Motor neuron (in vitro differentiated cells): ENCODE measurements at places on chromosomes 11 and 22. TPM values are rescaled to one million over a fixed set of nuclear protein-coding genes. Genes with fewer than 3 reads are reported as not detected.

The APOA5 gene
- total RNA-seq: 0.35 TPM in 1 of 2 replicates, not detected in the other

The FGF3 gene
- total RNA-seq: not detected in 2 replicates

The C1QTNF4 gene
- total RNA-seq: 4.7 and 5.9 TPM in 2 replicates

The RAB36 gene
- total RNA-seq: 3.1 and 4.0 TPM in 2 replicates

The FAM83F gene
- total RNA-seq: 0.47 and 0.78 TPM in 2 replicates

The AMBRA1 gene
- total RNA-seq: 20.2 and 22.9 TPM in 2 replicates

The ESAM gene
- total RNA-seq: 0.84 and 1.5 TPM in 2 replicates

The ANO9 gene
- 0.06 and 0.11 TPM in 2 replicates for total RNA-seq

The DBX1 gene
- total RNA-seq: 1.4 and 1.5 TPM in 2 replicates

The GRAP2 gene
- total RNA-seq: 3.4 TPM in 1 of 2 replicates, not detected in the other

The TCN2 gene
- 7.5 and 8.1 TPM in 2 replicates for total RNA-seq

The MGAT3 gene
- total RNA-seq: 19.6 and 28.6 TPM in 2 replicates

The SHANK3 gene
- total RNA-seq: 7.8 and 10.7 TPM in 2 replicates

The ISX gene
- total RNA-seq: 0.06 TPM in 1 of 2 replicates, not detected in the other

The EMSY gene
- 20.9 and 21.7 TPM in 2 replicates for total RNA-seq

The OLFML1 gene
- 20.7 and 24.1 TPM in 2 replicates for total RNA-seq
